CD4-positive, alpha-beta T cell treated with Interleukin-15 for 1 hour (primary cell): ENCODE measurements at places on chromosomes 2 and 18.

DNA sequence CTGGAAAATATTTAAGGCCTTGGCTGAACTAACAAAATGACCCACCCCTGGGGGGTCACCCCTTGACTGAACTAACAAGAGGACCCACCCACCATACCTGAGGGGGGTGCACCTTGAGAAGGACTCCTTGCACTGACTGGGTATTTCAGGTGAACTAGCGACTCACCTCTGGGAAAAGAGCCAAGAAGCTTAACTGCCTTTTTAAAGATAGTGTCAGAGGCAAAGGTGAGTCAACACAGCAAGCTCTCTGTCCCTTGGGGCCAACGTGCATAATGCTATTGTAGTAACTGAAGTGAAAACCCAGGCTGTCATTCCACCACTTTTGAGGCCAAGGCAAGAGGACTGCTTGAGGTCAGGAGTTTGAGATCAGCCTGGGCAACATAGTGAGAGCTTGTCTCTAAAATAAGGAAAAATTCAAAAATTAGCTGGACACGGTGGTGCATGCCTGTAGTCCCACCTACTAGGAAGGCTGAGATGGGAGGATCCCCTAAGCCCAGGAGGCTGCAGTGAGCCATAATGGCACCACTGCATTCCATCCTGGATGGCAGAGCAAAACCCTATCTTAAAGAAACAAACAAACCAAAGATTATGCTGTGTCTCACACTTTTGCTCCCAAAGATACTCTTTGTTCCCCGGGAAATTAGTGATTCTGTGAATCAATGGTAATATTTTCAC lies 36.4 kb upstream of the ZCCHC2 start:
- DNase-seq, result no peak

DNA sequence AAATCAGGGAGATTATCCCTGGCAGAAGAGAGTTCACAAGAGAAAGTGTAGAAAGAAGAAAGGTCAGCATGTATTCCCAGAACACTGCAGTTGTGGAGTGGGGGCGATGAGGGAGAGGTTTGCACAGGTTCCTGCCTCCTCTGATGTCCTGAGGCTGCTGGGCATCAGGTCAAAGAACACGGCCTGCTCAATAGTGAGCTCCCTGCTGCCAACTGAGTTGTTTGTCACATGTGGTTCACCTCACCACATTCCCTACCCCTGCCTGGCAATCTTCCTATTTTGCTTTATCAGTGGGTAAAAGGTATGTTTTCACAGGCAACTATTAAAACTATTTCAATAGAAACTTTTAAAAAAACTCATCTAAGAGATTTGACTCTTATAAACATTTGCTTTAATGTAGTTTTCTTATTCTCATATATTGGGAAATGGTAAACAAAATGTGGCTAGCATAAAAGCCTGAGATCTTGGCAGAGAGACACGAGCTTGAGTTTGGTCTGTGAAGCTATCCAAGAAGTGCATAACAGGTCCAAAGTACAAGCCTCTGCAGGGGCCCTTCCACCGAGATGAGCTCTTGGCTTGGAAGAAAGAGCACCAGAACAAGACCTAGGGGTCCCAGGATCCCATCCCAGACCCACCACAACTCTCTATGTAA lies 123.9 kb upstream of the SRD5A2 start:
- DNase-seq, result no peak

DNA sequence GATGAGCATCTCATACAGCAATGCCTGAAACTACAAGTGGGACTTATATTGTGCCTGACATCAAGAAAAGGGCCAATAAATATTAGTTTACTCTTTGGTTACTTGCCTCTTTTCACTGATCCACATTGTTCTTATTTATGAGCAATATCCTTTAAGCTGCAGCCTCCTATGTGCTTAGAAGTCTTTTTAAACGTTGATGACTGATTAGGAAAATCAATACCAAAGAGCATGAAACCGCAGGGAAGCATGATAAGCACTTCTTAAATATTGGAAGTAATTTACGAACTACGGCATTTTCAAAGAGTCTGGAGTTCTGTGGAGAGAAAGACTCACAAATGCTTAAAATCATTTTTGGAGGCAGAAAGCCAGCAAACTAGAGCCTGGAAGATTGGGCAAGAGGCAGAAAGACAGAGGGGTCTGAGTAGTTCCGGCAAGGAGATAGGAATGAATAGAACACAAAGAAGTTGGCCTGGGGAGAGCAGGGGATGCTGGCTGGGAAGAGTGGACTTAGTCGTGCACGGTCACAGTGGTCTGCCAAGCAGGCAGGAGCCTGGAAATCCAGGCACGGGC lies 122.6 kb upstream of the NOSTRIN start:
- DNase-seq, result no peak

- no peak for DNase-seq
Observed at GRCh38 chr2:178280244-178280852, 86.0 kb downstream of the OSBPL6 start.

GRCh38 chr2:101164021-101164420 lies 12.8 kb upstream of the TBC1D8 start:
- DNase-seq, result no peak
